ENCODE measurements at places on chromosomes 7 and 10.
A peak's percentile ranks its signal among the peaks of the same experiment; 100 is the strongest.

DNA sequence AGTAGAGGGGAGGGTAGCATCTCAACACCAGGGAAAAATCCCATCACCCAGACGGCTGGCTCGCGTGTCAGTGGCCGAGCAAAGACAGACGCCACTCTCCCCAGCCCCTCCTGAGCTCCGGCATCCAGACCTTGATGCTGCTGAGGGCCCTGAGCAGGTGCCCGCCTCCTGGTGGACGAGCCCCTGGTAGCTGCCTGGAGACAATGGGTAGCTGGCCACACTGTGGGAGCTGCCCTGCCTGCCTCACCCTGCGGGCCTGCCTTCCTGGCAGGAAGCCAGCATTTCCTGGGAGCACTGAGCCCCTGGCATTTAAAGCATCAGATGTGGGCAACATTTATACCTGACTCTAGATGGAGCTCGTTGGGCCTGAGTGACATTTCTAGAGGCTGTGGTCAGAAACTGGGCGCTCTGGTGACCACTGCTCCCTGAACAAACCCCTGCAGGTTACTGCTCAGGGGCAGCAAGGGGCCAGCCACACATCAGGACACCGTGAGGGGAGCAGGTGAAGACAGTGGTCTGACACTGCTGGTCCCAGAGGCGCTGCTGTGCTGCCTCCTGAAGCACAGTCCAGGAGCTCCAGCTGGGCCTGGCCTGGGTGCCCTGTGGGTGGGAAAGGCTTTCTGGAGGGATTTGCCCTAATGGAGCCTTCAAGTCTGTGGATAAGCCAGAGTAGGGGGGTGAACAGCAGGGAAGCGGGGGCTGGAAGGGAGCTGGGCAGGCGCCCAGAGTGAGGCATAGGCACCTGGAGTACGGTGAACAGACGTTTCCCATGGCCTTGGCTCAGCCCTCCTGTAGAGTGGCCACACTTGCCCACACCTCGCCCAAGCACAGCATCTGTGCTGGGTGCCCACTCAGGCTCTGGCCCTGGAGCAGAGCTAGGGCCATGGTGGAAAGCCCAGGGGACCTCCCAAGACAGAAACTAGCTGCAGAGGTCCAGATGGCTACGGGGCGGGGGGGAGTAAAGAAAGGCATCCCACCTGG, 138.7 kb downstream of the MAPK8 start:
- DNase-seq: peak; percentile 81

DNA sequence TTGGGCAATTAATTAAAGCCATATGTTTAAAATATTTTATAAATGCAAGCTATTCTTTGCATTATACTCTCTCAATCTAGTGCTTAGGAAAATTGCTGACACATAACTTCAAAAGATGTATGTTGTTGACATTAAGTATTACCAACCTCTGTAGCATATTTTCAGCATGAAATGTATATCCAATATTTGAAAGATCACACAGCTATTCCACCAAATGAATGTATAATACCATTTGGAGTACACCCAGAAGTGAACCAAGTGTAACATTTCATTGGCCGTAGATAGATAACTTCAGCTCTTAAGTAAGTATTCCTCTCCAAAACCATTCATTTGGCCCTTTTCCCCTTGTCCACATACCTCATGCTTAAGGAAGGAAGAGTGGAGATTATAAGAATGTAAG, 104.6 kb downstream of the HECTD2 start:
- DNase-seq: no peak

DNA sequence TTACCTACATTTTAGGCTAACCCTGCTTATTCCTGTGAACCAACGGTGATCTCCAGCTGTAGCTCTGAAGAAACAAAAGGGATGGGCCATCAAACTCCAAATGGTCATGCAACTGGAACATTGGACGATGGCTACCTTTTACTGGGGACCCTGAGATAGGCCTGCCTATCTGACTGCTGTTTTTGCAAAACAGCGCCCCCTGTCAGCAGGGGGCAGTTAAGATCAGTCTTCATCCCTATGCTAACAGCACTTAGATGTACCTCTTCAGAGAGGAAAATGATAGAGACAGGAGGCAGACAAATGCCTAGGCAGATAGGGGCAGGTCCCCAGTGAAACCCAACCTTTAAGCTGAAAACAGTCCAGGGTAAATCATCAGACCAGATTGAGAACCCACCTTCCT, 1085.4 kb upstream of the SORCS1 start:
- DNase-seq: no peak

GRCh38 chr7:74722153-74722552, 51.7 kb upstream of the NCF1 start:
- DNase-seq: no peak

DNA sequence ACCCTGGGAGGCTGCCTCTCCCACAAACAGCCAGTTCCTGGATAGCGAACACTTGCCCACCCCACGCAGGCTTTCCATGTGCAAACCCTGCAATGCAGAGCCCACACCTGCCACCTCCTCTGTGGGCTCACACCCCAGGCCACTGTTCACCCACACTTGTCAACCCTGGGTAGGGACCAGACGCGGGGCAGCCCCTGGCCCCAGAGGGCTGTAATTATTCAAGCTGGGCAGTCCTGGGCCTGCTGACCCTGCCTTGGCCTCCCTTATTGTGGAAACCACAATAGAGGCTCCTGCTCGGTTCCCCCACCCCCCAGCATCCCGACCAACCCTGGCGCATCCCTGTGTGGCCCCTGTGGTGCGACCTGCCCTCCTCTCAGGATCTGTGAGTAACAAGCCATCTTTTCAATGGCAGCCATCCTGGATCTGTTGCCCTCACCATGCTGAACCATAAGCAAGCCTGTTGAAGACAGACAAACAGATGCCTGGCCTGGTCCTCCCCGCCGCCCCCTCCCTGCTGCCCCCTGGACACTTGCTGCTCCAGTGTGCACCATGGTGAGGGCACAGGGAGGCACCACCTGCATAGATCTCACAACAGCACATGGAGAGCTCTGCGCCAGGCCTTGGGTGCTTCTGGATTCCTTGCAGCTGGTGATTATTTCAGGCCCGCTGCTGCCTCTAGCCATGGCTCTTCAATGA, 15.8 kb upstream of the UBE3C start:
- DNase-seq: no peak

DNA sequence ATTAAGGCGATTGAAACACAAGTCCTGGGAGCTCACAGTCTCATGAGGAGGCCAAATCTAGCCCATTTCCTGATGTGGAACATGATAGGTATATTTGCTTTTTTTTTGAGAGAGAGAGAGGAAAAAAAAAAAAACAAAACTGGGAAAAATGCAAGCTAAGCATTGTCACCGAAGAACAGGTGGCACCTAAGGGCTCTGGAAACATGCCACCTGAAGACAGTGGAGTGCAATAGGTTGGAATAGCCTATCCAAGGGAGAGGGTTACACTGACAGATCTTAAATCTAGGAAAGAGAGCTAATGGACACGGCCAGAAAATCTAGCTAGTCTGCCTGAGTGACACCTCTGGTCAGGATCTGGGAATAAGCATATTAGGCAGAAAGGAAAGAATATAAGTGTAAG, 110.2 kb downstream of the SRI start:
- DNase-seq: no peak

GRCh38 chr7:51340029-51340838, 23.6 kb upstream of the COBL start:
- DNase-seq: peak; percentile 67

GRCh38 chr7:24917510-24918239, 62.3 kb downstream of the OSBPL3 start:
- peak; percentile 73 for DNase-seq

- no peak for DNase-seq
These were observed 259.2 kb downstream of the TNS3 start for GRCh38 chr7:47322731-47323130.

Data from kidney tubule cell (primary cell).